ENCODE measurements at places on chromosomes 1 and 21.

GRCh38 chr1:16198444-16199156, 13.9 kb downstream of the ARHGEF19 start:
- no peak for DNase-seq

- DNase-seq: no peak
Measured at GRCh38 chr1:151537112-151537511, 3.0 kb upstream of the TUFT1 start.

GRCh38 chr1:225735252-225736149, 42.1 kb upstream of the SRP9 start:
- DNase-seq: no peak

GRCh38 chr1:161330346-161330745, 16.2 kb downstream of the SDHC start:
- DNase-seq: no peak
